SW480 (cell line): ENCODE measurements at places on chromosomes 1 and 21.
A peak's percentile ranks its signal among the peaks of the same experiment; 100 is the strongest.

GRCh38 chr1:112307930-112308591, 88.0 kb upstream of the CTTNBP2NL start:
- DNase-seq, result no peak

GRCh38 chr1:151713044-151713443, 3.6 kb downstream of the CELF3 start:
- no peak for DNase-seq

GRCh38 chr1:244002721-244003120, 48.4 kb upstream of the ZBTB18 start:
- no peak for DNase-seq

DNA sequence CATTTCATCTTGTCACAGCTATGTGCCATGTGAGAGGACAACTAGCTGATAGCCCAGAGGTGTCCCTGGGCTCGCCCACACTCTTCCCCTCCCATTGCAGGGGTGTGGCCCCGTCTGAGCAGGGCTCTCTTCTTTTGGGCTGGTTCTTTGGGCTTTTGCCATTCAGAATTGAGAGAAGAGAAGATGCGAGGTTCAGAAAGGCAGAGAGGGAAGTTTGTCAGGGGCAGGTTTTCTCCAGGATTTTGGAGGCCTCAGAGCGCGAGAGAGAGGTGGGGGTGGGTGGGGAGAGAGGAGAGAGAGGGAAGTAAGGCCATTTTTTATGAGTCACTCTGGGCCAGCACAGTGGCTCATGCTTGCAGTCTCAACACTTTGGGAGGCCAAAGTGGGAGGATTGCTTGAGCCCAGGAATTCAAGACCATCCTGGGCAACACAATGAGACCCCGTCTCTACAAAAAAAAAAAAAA, 5.2 kb downstream of the IFI6 start:
- DNase-seq, result no peak

DNA sequence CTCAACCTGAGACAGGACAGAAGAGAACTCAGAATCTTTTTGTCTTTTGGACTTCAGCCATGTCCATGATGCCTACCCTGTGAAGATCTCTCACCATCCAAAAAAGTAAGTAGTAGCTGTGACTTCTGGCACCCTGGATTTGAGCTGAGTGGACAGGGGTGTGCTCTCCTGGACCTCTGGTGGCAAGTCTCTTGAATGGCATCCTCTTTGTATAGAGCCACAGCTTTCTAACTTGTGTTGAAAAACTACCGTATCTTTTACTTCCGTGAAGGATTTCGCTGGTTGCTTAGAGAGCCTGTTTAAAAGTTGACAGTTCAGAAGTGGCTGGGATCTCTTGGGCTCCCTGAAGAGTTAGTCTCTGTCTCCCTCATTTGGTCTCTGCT, 1.8 kb downstream of the MFN2 start:
- DNase-seq, result peak; percentile 55
